Activated CD4-positive, alpha-beta T cell treated with anti-CD3 and anti-CD28 coated beads, Interleukin-2, amount 50 U/mL, for 1 hour (primary cell): ENCODE measurements at places on chromosomes 2 and 18.

DNA sequence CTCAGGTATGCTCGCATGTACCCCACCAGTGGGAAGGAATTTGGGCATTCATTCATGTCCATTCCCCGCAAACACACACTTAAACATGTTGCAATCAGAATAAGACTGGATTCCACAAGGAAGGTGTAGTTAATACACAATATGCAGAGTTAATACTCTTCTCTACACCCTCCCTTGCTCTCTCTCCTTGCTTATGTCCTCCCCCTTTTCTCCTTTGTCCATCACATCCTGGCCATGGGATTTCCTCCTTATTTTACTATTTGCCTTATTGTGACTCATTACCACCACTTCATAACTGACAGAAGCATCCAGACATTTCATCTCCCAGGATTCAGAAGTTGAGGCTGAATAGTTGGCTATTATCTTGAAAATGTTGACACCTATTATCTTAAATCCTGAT, 473.8 kb upstream of the SPHKAP start:
- no peak for DNase-seq

GRCh38 chr2:235981631-235982030, 186.6 kb downstream of the GBX2 start:
- DNase-seq: no peak

- DNase-seq: no peak
Measured at GRCh38 chr2:10413503-10413902, 34.6 kb downstream of the ODC1 start.

GRCh38 chr2:110931648-110932047, 189.1 kb upstream of the BCL2L11 start:
- DNase-seq: no peak
